ENCODE measurements at places on chromosomes 1 and 21.

DNA sequence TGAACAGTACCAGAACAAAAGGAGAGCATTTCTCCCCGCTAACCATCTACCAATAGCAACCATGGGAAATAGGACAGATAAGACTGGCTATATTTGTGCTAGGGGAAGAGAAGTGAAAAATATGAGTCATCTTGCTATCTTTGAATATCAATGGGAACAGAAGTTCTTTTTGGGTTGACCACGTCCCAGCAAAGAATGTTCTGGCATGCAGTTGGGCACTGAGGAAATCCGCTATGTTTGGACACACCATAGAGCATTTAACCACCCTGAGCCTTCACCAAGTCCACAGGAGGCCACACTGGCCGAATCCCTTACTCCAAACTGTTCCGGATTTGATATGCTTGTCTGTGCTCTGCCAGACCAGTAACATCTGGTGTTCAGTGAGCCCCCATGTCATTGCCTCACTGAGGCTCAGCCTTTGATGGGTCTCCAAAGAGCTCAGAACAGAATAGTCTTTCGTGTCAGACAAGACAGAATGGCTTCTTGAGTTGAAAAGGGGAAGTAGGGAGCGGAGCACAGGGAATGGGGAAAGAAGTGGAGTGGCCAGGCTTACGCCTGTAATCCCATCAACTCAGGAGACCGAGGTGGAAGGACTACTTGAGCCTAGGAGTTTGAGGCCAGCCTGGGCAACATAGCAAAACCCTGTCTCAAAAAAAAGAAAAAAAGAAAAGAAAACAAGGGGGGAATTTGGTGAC lies 81.4 kb downstream of the SMYD2 start:
- no peak for DNase-seq

- DNase-seq, result no peak
Measured at GRCh38 chr1:17412093-17412870, 27.2 kb downstream of the RCC2 start.

GRCh38 chr1:29256979-29257804 lies 20.9 kb downstream of the PTPRU start:
- no peak for DNase-seq

- no peak for DNase-seq
Measured at GRCh38 chr1:151372058-151372934, at the start of gene SELENBP1. TSS of gene SELENBP1 (minus strand) at chr1:151372705. CDS start at chr1:151372641, 64 bp downstream.

GRCh38 chr21:41869771-41870170 lies 9.4 kb downstream of the PRDM15 start:
- DNase-seq, result no peak

- DNase-seq, result no peak
Measured at GRCh38 chr1:32636914-32637645, 13.3 kb downstream of the ZBTB8OS start.
